ENCODE measurements at places on chromosomes 1 and 21. TPM values are rescaled to one million over a fixed set of nuclear protein-coding genes. Genes with fewer than 3 reads are reported as not detected.

C8A gene
- polyA plus RNA-seq, result not detected

RNF207 gene
- polyA plus RNA-seq, result 12.8 TPM

NTMT2 gene
- polyA plus RNA-seq, result not detected

CD55 gene
- polyA plus RNA-seq, result 14.2 TPM

RRP1B gene
- polyA plus RNA-seq, result 47.0 TPM

HP1BP3 gene
- 117 TPM for polyA plus RNA-seq

TNFRSF14 gene
- polyA plus RNA-seq, result 46.7 TPM

OLFML3 gene
- polyA plus RNA-seq, result not detected

GRCh38 chr1:200252531-200252930, 157.3 kb downstream of the ZNF281 start:
- DNase-seq, result no peak

- DNase-seq, result no peak
Observed at GRCh38 chr1:204887846-204888245, 17.2 kb downstream of the NFASC start.

GRCh38 chr1:198467907-198468306, 72.6 kb downstream of the ATP6V1G3 start:
- DNase-seq, result no peak

DNA sequence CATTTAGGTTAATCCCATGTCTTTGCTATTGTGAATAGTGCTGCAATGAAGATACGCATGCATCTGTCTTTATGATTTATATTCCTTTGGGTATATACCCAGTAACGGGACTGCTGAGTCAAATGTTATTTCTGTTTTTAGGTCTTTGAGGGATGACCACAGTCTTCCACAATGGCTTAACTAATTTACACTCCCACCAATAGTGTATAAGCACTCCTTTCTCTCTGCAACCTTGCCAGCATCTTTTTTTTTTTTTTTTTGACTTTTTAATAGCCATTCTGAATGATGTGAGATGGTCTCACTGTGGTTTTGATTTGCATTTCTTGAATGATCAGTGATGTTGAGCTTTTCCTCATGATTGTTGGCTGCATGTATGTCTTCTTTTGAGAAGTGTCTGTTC, 33.5 kb downstream of the ASH1L start:
- peak; percentile 66 for DNase-seq

DNA sequence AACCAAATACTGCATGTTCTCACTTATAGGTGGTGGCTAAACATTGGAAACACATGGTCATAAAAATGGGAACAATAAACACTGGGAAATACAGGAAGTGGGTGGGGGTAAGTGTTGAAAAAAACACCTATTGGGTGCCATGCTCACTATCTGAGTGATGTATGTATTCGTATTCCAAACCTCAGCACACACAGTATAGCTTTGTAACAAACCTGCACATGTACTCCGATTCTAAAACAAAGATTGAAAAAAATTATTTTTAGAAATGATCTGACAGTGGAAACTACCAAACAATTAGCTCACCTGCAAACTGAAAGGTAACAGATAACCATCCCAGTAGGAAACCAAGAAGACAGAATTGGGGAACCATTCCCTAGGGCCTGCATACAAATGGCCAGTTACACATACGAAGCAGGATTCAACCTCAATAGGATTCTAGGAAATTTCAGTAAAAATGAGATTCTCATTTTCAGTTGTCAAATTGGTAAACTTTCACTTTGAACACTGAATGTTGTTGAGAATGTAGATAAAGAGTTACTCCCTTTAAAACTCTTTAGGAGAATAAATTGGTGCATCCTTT, 88.1 kb upstream of the LRRC8D start:
- DNase-seq, result no peak

DNA sequence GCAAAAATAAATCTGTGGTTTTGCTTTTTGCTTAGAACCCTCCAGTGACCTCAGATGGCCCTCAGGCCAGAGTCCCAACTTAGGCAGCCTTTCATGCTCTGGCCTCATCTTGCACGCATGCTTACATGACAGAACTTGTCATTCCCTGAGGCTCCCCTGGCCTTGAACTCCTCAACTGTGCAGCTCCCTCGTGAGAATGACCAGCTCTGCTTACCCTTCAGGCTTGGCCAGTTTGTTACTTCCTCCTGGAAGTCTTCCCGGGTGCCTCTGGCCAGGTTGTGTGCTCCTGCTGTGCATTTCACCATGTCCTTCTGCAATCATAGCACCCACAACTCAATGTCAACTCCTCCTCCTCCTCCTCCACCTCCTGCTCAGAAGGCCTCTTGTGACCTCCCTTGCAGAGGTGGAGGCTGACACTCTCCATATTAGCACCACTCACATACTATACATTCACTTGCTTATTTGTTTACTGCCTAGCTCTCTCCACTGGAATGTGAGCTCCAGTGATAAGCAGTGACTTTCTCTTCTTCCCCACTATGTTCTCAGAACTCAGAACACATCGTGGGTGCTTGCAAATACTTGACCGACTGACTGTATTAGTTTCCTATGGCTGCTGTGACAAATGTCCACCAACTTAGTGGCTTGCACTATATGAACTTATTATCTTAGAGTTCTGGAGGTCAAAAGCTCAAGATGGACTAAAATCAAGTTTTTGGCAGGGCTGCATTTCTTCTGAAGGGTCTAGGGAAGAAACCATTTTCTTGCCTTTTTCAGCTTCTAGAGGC, 41.9 kb downstream of the RCSD1 start:
- DNase-seq, result no peak

- no peak for DNase-seq
Observed at GRCh38 chr1:178096421-178096820, 2.5 kb downstream of the RASAL2 start.

DNA sequence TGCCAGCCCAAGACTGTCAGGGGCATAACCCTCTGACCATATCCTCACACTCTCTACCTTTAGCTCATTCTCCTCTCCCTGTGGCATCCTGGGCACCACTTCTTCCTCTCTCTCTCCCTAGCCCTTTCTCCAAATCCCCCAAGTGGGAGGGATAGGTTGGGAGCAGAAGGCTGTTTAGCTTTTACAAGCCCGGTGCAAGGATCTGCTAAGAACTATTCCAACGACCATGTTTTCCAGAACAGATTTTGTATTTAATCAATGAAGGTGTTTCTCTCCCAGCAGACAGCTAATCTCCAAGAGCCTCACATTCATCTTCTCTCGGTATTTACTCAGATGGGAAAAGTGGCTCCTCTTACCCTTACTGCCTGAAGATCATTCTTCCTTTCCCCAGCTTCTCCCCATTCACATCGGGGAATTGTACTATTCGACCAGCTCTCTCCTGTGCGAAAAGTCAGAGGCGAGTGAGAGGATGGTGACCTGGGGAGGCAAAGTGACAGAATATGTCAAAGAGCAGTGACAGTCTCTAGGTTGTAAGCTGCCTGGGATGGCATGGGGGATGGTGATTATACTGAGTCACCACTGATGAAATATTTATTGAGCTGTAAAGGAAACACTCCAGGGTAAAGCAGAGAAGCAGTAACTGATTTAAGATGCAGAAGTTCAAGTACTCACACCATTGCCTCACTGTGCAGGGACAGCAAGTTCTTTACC, 47.0 kb upstream of the RBM15 start:
- DNase-seq, result no peak

- no peak for DNase-seq
Observed at GRCh38 chr1:215269955-215270354, 187.4 kb downstream of the KCNK2 start.

DNA sequence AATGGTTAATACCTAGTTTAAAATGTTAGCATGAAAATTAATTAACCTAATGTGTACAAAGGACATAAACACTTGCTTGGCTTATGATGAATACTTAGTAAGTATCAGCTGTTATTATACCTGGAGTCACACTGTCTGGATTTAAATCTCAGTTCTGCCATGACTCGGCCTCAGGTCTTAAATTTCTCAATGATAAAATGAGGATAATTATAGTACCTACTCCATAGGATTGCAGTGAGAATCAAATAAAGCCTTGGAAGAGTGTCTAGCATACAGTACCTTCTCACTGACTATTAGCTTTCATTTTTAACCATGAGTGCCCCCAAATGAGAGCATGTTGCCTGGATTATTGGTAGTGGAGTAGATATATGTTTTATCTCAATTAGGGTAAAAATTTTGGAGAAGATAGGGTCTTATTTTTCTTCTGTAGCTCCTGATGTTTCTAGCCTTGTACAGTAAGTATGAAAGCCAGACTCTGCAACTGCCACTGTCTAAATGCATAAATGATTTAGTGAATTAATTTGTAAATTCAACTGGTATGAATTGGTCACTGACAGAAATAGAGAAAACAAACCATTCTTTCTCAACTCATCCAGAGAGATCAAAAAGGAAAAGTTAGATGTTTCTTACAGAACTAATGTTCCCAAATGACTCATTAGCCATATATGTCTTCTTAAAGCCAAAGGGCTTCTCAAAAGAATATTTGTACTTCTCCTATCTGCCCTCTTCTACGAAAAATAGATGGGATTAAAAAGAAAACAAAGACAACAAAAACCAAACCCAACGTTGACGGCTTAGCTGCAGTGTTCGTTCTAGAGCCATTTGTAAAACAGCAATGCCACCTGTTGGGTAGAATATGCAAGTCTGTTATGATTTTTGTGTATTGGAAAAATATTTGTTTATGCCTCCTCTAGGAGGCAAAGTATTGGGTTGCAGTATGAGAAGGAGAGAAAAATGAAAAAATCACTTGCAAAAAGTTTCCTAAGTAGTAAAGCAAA, 53.8 kb upstream of the MROH9 start:
- peak; percentile 23 for DNase-seq

- DNase-seq, result no peak
Observed at GRCh38 chr1:113416496-113416895, 26.2 kb downstream of the MAGI3 start.

DNA sequence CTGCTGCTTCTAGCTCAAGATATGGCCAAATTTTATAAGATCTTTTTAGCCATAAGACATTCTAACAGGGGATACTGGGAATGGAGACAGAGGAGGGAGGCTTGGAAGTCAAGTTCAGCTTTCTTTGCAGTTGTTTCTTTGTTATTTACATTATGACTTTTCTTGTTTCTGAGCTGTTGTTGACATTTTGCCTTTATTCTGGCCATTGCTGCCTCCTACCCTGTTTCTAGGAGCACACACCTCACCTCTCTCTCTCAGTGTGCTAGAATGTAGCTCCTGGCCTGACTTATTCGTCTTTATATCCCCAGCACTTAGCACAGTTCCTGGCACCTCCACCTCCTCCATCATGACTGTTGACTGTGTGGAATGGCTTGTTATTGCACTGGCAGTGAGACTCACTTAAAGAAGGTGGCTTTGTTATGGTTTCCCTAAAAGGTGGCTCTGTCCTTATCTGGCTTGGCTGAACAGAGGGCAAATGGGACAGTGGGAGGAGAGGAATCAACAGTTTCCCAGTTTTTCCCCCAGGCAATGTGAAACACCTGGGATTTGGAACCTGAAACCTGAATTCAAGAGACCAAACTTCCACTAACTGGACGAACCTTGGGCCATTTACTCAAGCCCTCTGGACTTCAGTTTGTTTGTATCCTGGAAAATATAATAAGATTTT, 76.1 kb upstream of the PPP2R5A start:
- DNase-seq, result no peak

- DNase-seq, result no peak
Observed at GRCh38 chr1:237570530-237570929, 320.2 kb downstream of the ZP4 start.

GRCh38 chr1:179337942-179338560, 27.7 kb upstream of the AXDND1 start:
- no peak for DNase-seq

GRCh38 chr1:243268751-243269460, 13.1 kb downstream of the SDCCAG8 start:
- DNase-seq, result no peak

DNA sequence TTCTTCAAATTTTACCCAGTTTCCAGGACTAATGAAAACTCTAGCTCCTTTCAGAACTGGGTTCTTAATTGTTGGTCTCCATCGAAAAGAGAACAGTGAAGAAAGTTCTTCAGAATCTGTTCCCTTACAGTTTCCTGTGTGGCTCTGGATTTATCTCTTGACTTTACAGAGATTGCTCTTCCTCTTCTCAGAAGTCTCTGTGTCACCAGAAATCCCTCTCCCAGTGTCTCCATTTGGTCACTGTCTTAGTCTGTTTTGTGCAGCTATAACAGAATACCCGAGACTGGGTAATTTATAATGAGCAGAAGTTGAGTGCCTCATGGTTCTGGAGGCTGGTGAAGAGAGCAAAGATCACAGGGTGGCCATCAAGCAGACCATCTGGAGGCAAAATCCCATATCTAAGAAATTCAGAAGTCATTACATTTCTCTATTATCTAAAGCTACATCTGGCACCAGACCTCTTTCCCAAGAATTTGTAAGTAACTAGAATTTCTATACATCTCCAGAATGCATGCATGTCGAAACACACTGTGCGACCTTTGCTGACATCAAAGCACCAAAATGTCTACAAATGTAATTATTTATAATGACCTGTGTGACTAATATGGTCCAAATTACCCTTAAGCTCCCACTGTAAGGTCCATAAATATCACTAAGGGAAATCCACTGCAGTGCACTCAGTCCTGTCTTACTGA, 65.4 kb upstream of the KRTAP19-8 start:
- DNase-seq, result no peak

DNA sequence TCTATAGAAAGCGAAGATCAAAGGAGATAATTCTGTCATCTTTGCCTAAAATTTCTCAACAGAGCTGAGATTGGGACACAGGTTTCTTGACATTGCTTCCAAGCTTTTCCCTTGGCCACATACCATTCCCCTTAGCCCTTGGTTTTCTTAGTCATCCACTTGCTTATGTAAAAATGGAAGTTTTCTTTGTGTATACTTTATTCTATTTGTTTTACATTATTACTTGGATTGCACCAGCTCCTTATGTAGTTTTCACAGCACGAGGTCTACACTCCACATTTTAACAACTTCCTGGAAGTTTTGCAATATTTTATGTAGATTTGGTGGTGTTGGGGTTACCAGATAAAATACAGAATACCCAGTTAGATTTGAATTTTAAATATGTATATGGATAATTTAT, 129.8 kb downstream of the PLA2G4A start:
- DNase-seq, result no peak

DNA sequence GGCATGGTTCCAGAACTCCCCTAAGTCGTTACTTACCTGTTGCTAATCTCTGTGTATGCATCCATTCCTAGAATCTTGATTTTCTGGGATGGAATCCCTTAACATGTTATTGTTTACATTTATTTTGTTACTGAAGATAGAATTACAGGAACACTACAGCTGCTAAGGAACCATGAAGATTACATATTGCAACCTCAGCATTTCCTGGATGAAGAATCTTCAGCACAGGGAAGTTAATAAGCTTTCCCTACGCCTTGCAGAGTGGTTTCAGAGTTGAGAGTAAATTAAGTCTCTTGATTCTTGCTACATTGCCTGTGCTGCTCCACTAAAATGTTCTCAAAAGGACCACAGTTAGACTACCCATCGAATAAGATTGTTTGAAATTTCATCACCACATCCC, 31.4 kb upstream of the GBP6 start:
- no peak for DNase-seq
